GM23338 (cell line): ENCODE measurements at places on chromosomes 5 and 9. TPM values are rescaled to one million over a fixed set of nuclear protein-coding genes. Genes with fewer than 3 reads are reported as not detected.

GRCh38 chr5:75536694-75537360 lies 25.1 kb downstream of the POLK start:
- DNase-seq = peak; percentile 50
- H3K27ac ChIP-seq = no peak overlapping the region
- H3K36me3 ChIP-seq = no peaks in the 10 kb centered on the region
- no peaks in the 10 kb centered on the region for H3K27me3 ChIP-seq
- H3K4me3 ChIP-seq = no peak overlapping the region

DNA sequence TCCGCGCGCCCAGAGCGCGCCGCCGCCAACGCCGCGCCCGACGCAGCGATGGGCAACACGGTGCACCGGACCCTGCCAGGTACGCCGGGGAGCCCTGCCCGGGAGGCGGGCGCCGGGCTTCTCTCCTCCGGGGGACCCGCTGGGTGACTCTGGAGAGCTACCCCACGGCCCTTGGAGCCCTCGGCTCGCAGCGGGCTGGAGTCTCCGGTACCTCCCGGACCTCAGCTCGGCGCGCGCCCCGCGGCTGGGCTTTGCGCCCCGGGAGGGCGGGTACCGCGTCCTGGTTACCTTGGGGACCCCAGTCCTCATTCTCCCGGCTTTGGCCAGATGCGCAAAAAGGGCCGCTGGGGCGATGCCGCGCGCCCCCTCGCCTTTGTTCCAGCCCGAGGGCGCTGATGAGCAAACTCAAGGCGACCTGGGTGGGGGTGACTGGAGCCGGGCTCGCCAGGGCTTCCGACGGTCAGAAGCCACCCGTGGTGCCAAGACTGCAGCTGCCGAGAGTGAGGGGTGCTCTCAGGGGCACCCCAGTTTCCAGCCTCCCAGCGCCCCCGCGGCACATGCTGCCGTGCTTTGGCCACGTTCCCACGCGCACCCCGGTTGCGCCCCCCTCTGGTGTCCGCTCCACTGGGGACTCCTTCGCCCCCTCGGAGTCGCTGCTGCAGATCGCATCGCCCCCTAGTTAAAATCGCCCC lies 442 bp downstream of the NEURL1B start:
- DNase-seq = peak; percentile 70
- no peaks in the 10 kb centered on the region for H3K36me3 ChIP-seq
- peaks cover 28% of the 10 kb centered on the region for H3K27me3 ChIP-seq
- peak overlapping the region; percentile 86 for H3K4me3 ChIP-seq
- peaks cover 49% of the 10 kb centered on the region for H3K4me1 ChIP-seq

DNA sequence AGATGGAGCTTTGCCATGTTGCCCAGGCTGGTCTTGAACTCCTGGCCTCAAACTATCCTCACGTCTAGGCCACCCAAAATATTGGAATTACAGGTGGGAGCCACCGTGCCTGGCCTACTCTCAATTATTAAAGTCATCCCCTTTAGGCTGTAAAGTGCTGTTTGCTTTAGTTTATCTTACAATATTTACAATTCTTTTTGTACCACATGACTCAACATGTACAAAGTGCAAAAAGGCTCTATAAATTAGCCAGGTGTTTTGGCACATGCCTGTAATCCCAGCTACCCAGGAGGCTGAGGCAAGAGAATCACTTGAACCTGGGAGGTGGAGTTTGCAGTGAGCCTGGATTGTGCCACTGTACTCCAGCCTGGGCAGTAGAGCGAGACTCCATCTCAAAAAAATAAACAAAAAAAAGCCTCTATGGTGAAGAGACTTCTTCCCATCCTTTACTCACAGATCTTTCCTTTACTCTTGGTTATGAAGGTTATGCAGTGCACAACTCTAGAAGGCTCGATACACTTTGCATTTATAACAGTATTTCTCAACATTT lies 28.5 kb upstream of the MLLT3 start:
- H3K27me3 ChIP-seq = no peaks in the 10 kb centered on the region
- H3K4me1 ChIP-seq = no peaks in the 10 kb centered on the region
- H3K4me3 ChIP-seq = no peak overlapping the region
- H3K27ac ChIP-seq = no peak overlapping the region

DNA sequence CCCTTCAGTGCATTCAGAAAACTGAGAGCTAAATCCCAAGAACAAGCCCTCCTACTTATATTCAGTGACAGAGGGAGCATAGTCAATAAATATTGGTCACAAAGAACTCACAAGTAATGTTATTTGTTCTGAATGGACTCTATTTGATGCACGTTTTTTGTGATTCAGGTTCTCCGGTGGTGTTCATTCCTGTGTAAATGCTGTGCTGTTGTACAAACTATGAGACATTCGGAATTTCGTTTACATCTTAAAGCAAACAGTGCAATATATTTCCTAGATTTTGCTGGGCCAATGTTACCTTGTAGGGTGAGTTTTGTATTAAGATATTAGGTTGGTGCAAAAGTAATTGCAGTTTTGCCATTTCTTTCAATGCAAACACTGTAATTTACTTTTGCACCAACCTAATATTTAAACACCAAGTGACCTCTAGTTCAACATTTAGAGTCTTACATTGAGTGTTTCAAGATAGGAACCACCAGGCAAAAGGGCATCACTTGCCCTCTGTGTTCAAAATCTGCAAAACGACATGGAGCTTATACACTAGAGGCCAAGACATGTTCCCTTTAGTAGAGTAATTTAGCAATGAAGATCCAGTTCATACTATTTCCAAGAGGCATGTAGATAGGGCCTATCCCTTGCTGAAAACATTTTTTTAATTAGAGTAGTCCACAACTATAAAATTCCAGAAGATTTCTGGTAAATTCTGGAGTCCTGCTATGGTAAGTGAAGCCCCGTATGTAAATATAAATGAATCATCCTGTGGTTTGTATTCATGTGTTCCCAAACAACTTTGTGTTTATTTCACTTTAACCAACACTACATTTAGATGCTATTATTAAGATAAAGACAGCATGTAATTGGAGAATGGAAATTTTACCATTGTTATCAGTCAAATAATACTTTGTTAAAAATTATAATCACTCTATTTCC lies 444.0 kb upstream of the PTGER4 start:
- no peak overlapping the region for H3K4me3 ChIP-seq
- no peak overlapping the region for H3K27ac ChIP-seq
- no peaks in the 10 kb centered on the region for H3K4me1 ChIP-seq
- H3K36me3 ChIP-seq = no peaks in the 10 kb centered on the region
- no peak for DNase-seq
- no peaks in the 10 kb centered on the region for H3K27me3 ChIP-seq

DNA sequence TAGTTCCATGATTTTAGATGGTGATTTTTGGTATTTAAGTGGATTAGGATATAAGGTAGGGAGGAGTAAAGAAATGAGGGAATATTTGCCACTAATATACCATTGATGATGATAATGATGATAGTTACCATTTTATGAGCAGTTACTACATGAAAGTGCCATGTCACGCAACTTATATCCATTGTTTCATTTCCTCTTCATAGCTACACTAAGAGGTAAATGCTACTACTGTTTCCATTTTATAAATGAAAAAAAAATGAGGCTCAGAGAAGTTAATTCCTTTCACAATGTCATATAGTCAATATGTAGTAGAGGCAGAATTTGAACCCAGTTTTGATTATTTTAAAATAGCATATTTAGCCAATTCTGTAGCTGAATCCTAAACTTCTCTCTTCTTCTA lies 112.2 kb upstream of the ADRA1B start:
- H3K27ac ChIP-seq = no peak overlapping the region
- no peaks in the 10 kb centered on the region for H3K4me1 ChIP-seq
- H3K4me3 ChIP-seq = no peak overlapping the region
- no peaks in the 10 kb centered on the region for H3K27me3 ChIP-seq
- no peaks in the 10 kb centered on the region for H3K36me3 ChIP-seq

DNA sequence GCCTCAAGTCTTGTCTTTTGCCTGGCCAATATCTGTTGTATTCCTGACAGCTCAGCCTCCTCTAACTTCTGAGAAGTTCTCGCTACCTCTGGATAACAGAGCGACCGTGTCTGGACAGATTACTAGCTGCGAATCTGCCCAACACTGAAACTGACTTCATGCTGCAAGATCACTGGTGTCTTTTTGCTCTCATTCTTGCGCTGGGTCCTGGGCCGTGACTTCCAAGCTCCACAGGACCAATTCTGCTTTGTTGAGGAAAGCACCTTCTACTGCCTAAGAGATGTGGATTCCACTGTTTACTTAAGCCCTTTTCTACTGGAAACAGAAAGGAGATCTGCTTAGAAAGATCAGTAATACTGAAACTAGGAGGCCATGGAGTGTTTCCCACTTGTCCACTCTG lies 978.8 kb upstream of the DMAC1 start:
- no peak overlapping the region for H3K27ac ChIP-seq
- no peak for DNase-seq
- H3K4me3 ChIP-seq = no peak overlapping the region
- H3K36me3 ChIP-seq = no peaks in the 10 kb centered on the region
- H3K27me3 ChIP-seq = no peaks in the 10 kb centered on the region
- peaks cover 11% of the 10 kb centered on the region; the same call in 1 of the 2 replicates for H3K4me1 ChIP-seq

DNA sequence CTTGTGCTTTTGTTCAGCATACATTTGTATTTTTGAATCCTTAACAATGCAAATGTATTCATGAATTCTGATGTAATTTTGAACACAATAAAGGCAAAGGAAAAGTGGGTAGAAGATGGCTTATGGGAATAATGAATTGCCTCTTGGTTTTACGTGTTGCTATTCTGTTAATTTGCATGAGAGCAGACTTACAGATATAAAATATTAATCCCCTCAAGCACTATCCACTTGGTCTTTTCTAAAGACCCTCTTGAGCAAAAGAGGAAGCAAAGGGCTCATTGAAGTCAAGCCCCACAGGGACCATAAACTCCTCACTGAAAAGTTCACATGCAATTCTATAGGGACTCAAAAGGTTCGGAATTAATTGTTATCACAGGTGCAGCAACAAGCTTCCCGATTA lies 51.9 kb downstream of the OSTF1 start:
- H3K36me3 ChIP-seq = no peaks in the 10 kb centered on the region
- H3K4me3 ChIP-seq = no peak overlapping the region
- no peaks in the 10 kb centered on the region for H3K4me1 ChIP-seq
- DNase-seq = no peak
- no peak overlapping the region for H3K27ac ChIP-seq

GRCh38 chr9:75408391-75408790 lies 320.1 kb downstream of the OSTF1 start:
- H3K36me3 ChIP-seq = no peaks in the 10 kb centered on the region
- no peak overlapping the region for H3K27ac ChIP-seq
- no peak overlapping the region for H3K4me3 ChIP-seq

- H3K27ac ChIP-seq = peak overlapping the region; percentile 98
- H3K4me1 ChIP-seq = peaks cover 42% of the 10 kb centered on the region
- H3K36me3 ChIP-seq = no peaks in the 10 kb centered on the region
- peak; percentile 72 for DNase-seq
- peaks cover 22% of the 10 kb centered on the region for H3K27me3 ChIP-seq
These were observed 1.2 kb downstream of the PDLIM7 start for GRCh38 chr5:177496070-177496726.

The TMEM161B gene
- 25.5 and 27.8 TPM in 2 replicates for total RNA-seq

The SERF1B gene
- 20.9 and 47.5 TPM in 2 replicates for total RNA-seq

The FOXD4L5 gene
- total RNA-seq = not detected in 2 replicates

The HAUS6 gene
- 41.8 and 48.7 TPM in 2 replicates for total RNA-seq
